ENCODE measurements at places on chromosomes 12 and 14.

GRCh38 chr14:61246721-61247120, 34.4 kb downstream of the TMEM30B start:
- no peak for DNase-seq

DNA sequence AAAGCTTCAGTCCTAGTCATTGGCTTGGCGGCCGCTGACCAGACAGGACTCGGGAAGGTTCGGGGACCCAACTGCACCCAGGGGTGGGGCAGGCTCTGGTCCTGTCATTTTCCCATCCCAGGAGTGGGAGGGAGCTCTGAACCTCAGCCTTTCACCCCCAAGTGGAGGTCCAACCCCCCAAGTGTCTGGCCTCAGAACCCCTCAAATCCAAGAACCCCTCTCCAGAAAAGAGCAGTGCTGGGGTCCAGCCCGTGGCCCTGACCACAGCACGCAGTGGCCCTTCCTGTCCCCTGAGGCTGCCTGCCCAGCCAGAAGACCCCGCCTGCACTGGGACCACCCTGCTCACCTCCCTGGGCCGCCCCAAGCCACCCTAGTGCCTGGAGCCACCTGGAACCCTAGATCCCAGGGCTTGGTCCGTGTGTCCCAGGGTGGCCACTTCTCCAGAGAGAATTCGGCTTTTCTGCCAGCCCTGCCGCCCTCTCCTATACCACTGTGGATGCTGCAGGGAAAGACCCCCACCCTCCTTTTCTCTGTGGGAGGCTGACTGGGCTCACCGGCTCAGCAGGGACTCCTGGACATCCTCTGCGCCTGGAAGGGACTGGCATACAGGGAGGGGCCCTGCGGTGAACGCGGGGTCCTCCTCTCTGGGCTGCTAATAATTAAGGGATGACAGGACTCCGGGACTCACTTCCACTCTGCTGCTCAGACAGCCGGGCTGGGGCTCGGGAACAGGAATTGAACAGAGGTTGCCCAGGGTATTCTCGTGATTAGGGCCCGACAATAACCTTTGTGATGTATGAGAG, 326.9 kb upstream of the SFSWAP start:
- DNase-seq = no peak

DNA sequence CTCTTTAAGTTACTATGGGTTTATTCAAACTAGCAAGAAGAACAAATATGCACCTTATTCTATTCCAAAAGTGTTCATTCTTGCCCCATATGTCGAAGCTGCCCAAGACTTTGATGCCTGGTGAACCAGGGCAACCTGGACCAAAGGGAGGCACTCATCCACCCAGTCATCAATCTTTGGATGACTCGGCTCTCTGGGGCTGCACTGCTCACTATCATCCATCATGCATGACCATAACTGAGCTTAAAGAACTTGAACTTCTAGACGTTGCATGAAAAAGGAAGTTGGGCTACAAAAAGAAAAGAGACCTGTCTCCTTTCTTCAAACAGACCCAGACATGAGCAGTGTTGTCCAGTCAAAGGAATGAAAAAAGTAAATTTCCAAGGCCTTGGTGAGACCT, 1.2 kb downstream of the KRT4 start:
- DNase-seq = no peak

DNA sequence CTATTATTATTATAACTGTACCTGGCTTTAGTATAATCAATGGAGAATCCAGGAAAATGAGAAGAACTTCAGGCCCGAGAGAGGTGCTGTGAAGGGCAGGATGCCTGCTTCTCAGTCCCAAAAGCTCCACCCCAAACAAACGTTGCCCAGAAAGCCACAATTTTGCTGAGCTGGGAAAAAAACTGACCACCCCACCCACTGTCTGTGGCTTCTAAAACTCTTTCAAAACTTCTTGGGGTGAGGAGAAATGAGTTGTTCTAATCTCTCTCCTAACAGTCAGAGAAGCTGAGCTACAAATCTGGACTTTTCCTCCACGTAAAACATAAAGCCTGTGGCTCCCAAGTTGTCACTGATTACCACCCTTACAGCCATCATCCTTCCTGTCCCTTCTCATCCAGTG, 13.4 kb downstream of the VDR start:
- no peak for DNase-seq

DNA sequence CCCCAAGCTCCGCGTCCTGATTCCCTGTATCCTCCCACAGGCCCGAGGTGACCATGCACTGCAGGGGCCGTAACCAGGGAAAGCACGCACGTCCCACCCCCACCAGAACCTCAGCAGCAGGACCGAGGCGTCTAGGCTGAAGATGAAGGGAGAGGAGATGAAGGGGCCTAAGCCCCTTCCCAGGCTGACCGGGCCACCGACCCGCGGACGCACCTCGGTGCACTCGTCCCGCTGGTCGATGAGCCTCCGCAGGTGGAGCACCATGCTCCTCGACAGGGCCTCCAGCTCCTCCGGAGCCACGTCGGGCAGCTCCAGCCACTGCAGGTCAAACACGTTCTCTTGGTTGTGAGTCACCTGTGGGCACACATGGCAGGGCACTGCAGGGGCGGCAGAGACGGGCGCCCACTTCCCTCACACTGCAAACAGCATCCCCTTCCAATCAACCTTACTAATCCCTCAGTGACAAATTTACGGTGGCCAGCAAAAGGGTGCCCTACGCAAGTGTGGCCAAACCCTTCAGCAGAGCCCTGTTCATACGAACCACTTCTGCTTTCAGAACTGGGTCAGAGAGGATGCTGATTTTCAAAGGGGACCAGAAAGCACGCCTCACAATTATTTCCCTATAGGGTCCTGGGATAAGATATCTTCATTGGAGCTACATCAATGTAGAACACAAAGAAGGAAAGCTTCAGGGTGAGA, 77.8 kb downstream of the CCDC88C start:
- no peak for DNase-seq

All from fibroblast of gingiva (primary cell).